ENCODE measurements at places on chromosomes 12 and 14.

- DNase-seq, result no peak
Measured at GRCh38 chr12:52910248-52910883, 5.5 kb upstream of the KRT8 start.

- DNase-seq, result no peak
Measured at GRCh38 chr14:31106768-31107167, 80.6 kb upstream of the STRN3 start.

DNA sequence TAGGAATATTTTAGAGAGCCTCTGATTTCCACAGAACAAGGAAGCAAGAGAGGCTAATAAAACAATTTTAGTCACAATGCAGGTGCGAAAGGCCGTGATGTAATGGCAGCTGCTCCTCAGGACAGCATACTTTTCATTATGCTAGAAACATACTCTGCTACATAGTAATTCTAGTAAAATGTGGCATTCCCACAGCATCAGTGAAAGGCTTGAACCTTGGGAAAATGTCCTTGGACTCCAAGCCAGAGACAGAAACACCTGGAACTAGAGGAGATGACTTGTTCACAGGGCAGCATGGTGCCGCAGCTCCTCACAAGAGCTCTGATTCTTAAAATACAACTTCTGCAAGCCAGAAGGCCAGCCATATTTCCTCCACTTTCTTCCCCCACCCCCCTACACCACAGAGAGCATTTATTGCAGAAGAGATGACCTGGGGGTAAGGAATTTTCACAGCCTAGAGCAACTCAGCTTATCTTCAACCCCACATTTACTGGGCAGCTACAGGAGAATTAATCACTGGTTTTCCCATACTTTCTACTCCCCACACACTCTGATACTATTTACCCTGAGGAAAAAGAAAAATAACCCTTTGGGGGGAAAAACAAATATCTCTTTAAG lies 15.8 kb downstream of the ABCC9 start:
- DNase-seq, result no peak

GRCh38 chr14:20802341-20803084 lies at the start of gene RNASE1:
RNASE1 (minus strand) TSS chr14:20802844; CDS start chr14:20802068, 776 bp downstream.
- DNase-seq, result peak; percentile 52

GRCh38 chr14:97543816-97544215 lies 746.6 kb downstream of the VRK1 start:
- no peak for DNase-seq

DNA sequence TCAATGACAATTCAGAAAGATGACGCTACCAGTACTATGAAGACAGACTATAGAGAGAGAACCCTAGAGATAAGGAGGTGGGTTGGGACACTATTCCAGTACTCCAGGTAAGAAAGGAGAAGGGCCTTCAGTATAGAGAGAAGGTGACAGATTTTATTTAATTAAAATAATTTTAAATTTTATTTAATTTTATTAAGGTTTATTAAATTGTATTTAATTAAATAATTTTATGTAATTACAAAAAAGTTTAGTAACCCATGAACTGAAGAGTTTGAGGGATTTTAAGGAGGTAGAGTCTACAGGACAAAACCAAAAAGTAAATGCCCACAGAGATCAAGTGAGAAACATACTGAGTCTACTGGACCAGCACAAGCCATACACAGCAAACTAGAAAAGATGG lies 20.3 kb downstream of the TMED10 start:
- no peak for DNase-seq

- no peak for DNase-seq
Measured at GRCh38 chr14:36485773-36486172, 34.3 kb downstream of the NKX2-1 start.

- no peak for DNase-seq
Measured at GRCh38 chr14:35286003-35286600, 6.1 kb upstream of the PSMA6 start.

- DNase-seq, result no peak
Measured at GRCh38 chr12:118455327-118455726, 79.0 kb downstream of the SUDS3 start.

DNA sequence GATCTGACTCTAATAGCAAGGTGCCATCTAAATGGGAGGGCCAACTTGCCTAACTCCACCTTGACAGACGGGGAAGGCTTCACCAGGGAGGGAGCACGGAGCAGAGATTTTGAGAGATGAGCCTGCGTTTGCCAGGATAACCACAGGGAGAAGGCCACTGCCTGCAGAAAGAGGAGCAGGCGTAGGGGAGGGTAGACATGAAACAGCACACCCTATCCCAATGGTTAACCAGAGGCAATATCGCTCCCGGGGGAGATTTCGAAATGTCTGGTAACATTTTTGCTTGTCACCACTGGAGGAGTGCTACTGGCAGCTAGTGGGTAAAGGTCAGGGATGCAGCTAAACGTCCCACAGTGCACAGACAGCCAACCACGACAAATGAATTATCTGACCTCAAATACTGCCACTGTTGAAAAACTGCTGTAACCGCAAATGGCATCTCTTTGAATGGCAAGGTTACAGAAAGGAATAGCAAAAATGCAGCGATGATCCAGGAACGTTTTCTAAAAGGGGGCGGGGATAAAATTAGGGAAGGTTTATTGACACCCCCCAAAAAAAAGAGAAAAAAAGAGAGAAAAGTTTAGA lies 126.0 kb upstream of the ATF7IP start:
- peak; percentile 60 for DNase-seq

DNA sequence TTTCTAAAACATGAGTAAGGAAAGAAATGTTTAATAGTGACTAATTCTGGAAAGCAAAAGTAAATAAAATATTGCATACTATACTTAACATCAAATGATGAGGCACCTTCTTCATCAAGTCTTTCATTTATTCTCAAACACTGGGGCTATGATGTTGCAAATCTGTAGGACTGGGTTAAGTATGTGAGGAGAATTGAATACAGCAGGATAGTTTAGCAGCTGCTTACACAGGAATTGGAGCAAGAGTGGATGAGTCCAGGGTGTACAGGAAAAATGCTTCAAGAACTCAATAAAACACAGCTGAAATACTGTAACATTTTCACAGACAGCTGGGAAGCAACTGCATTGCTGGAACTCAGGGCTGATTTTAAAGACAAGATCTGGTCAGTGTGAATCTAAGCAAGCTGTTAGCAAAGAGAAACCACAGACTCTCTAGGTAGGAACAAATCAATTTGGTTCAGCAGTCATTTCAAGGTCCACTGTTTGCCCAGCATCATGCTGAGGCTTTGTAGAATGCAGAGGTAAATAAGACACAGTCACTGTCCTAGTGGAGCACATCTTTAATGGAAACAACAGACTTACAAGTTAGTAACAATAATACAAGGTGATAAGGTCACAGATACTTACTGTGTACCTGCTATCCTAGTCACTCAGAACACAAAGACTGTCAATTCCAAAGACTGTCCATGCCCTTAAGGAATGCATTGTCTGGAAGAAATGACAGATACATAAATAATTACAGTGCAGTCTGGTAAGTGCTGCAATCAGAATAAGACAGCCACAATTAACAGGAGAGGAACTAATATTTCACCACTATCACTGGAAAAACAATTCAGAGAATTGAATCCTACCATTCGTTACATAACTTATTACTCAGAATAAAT lies 96.8 kb upstream of the DACT1 start:
- DNase-seq, result no peak

GRCh38 chr12:63083046-63083445 lies 68.0 kb downstream of the AVPR1A start:
- no peak for DNase-seq

- no peak for DNase-seq
Measured at GRCh38 chr14:55621391-55621790, 41.4 kb downstream of the KTN1 start.

- no peak for DNase-seq
Measured at GRCh38 chr14:101110729-101111619, 207.5 kb upstream of the RTL1 start.

- no peak for DNase-seq
Measured at GRCh38 chr12:19181666-19182426, 52.3 kb downstream of the PLEKHA5 start.

DNA sequence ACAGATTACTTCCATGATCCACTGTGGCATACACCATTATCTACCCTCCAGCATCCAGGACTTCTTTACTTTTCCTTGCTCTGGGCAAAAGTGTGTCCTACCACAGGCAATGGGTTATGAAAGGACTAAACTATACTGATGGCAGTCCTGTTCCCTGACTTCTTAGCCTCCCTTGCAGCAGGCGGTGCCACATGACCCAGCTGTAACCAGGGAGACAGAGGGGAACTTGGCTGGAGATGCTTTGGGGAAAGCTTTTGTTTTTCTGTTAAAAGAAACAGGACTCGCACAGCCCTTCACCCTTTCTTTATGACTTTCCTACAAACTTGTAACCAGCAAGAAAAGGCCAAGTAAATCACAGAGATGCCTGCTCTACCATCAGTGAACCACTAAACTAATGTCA lies 394.4 kb downstream of the PCNX1 start:
- no peak for DNase-seq

Measured in Calu3 (cell line).